EH (cell line): ENCODE measurements at places on chromosomes 3 and 15.
A peak's percentile ranks its signal among the peaks of the same experiment; 100 is the strongest.

GRCh38 chr3:11514191-11514821 lies 129.4 kb downstream of the VGLL4 start:
- peak; percentile 96 for DNase-seq

GRCh38 chr3:187737368-187738070 lies 7.7 kb downstream of the BCL6 start:
- DNase-seq, result peak; percentile 77

DNA sequence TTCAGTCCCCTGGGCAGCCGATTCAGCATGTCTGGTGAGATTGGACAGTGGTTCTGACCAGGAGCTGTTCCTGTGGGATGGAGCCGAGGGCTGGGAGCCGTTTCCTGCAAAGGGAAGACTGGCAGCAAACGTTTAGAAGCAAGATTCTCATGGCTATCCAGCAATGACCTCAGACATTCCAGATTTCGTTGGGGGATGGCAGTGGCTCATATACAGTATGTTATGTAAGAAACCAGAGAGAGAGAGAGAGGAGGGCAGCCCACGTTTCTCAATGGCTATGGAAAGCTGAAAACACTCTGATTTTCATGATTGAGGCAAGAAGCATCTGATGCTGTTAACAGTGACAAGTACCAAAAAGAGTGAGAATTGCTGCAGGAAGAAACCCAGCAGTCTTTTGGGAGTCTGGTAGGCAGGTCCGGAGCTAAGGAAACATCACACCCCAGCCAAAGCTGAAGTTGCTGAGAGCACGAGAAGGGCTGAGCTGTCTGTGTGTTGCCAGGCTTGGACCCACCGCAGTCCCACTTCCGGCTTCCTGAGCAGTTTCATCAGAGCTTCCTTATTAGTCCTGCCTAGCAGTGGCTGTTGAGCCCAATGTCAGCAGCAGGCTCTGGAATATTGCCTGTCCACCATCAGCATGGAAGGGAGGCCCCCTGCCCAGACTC lies 25.6 kb upstream of the VPS8 start:
- DNase-seq, result peak; percentile 98

DNA sequence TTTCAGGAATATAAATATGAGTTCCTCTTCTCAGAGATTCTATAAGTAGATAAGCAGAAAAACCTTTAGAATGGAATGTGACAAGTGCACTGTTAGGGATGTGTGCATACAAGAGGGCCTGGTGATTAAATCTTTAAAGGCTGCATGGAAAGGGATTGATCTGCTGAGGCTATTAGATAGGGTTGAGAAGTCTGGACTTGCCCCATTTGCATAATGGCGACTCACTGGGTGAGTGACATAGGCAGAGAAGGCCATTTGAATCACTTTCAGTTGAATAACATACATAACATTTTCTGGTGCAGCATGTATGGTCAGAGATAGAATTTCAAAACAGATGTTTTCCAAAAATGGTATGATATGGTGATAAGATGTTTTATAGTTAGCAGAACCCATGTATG lies 156.9 kb downstream of the ZNF621 start:
- DNase-seq, result no peak
